ENCODE measurements at places on chromosomes 16 and 17. TPM values are rescaled to one million over a fixed set of nuclear protein-coding genes. Genes with fewer than 3 reads are reported as not detected.

SLC5A10 gene
- not detected for total RNA-seq

NDRG4 gene
- 0.66 TPM for total RNA-seq

HSD17B2 gene
- total RNA-seq, result 4.9 TPM

ZNF23 gene
- total RNA-seq, result 10.2 TPM

PRSS27 gene
- 1.3 TPM for total RNA-seq

MYO18A gene
- 36.6 TPM for total RNA-seq

SLFN5 gene
- 5.2 TPM for total RNA-seq

GRCh38 chr17:59375857-59376256 is 44.4 kb downstream of the YPEL2 start:
- DNase-seq, result no peak

- DNase-seq, result no peak
Measured at GRCh38 chr17:16941072-16942036, 30.6 kb downstream of the TNFRSF13B start.

- DNase-seq, result peak; percentile 21
Measured at GRCh38 chr16:79598348-79599181, 2.0 kb downstream of the MAF start.

GRCh38 chr16:52383119-52383518 is 163.8 kb downstream of the TOX3 start:
- no peak for DNase-seq

GRCh38 chr16:82241469-82242052 is 71.5 kb upstream of the MPHOSPH6 start:
- DNase-seq, result no peak

DNA sequence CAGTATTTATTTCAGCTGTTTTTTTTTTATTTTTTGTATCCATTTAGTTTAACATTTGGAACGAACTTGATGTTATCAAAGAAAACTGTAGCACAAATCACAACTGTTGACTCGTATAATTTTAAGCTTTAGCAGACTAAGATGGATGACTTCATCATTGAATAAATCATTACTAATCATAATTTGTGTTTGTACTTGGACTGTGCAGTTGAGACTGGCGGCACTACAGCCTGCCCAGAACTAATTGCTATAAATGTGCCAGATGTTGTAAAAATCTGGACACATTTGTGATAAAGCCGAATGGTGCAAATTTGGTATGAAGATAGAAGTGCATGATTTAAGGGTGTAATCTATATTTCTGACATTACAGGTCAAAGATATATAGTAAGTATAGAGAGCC is 897.7 kb upstream of the CDH8 start:
- DNase-seq, result no peak

GRCh38 chr16:7185165-7185564 is 147.5 kb upstream of the RBFOX1 start:
- DNase-seq, result no peak

GRCh38 chr17:29111816-29112499 is 68.2 kb downstream of the MYO18A start:
- DNase-seq, result peak; percentile 92

DNA sequence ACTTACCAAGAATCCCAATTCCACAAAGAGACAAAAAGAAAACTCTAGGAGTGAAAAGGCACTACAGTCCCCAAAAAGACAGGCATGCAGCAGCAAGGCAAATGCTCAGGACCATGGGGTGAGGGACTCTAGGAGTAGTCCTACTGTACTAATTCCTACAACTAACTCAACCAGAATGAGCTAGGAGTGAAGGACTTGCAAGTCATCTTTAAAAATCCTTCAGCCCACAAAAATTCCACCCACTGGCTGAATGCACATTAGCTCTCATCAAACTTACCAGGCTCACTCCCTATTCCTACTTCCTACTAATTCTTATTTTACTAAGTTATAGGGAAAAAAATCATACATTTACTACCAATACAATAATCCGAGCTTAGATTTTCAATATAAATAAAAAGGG is 141.7 kb upstream of the C17orf78 start:
- DNase-seq, result no peak

- DNase-seq, result peak; percentile 40
Measured at GRCh38 chr17:46979147-46979863, at the start of gene RPRML. Gene RPRML, minus strand, starts transcription at chr17:46979253. Its CDS starts 246 bp downstream, at chr17:46979007.

DNA sequence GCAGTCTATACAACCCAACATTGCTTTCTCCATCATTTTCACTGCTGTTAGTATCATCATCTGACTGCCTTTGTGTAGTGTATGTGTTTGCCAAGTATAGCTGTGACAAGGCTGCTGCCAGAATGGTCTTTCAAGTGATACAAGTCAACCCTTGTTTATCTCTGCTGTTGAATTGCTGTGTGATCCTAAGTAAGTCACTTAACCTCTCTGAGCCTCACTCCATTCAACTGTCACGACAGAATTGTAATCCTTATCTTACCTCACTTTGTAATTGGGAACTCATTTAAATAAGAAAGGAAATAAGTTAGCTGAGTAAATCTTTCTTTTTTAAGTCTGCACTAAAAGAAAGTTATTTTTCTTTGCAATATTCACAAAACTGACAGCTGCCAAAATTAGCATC is 340.6 kb downstream of the CA10 start:
- no peak for DNase-seq

DNA sequence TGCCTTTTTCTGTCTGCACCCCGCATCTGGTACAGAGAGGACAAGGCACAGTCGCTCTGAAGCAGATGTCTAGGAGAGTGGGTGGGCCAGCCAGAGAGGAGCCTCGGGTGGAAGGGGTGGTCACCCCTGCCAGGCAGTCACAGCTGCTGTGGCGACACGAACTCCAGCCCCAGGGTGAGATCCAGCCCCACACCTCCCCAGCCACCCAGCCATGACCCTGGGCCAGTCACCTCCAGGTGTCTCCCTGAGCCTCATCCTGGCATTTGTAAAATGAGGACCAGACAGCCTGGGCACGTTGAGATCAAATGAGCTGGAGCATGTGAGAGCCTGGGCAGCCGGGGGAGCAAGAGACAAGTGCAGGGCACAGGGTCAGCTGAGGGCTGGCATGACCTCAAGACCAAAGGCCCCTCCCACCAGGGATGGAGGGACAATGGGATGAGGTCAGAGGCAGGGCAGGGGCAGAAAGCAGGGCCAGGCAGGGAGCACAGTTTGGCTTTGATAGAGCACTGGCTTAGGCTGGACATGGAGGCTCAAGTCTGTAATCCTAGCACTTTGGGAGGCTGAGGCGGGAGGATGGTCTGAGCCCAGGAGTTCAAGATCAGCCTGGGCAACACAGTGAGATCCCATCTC is 7.7 kb downstream of the ADAM11 start:
- no peak for DNase-seq

DNA sequence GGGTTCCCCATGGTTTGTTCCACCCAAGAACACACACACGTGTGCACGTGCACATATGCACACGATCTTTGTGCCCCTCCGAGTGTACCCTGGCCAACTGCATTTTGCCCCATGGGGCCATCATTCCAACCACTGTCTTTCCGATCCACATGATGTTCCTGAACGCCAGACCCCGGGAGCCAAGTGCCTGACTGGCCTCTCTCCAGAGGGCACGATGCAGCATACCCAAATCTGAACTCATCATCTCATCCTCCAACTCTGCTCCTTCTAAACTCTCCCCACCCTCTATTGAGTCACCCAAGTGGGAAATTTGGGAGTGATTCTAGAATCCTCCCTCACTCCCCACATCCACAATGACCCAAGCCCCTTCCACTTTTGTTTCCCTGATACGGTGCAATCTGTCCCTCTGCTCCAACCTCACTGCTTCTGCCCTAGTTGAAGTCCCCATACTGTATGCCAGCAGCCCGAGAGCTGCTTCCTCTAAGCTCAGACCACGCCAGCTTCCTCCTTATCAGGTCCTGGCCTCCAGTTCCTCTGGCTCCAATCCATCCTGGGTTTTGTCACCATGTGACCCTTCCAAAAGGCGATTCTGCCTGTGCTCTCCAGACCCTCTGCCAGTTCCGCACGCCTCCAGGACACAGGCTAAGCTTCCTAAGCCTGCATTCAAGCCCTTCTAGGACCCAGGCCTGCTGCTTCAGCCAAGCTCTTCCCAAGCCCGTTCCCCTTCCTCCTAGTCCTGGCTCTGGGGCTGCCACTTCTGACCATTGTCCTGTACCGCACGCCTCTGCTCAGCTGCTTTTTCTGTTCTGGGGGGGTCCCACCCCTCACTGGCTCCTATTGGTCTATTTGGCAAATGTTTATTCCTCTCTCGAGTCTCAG is 10.1 kb upstream of the TMEM208 start:
- no peak for DNase-seq

DNA sequence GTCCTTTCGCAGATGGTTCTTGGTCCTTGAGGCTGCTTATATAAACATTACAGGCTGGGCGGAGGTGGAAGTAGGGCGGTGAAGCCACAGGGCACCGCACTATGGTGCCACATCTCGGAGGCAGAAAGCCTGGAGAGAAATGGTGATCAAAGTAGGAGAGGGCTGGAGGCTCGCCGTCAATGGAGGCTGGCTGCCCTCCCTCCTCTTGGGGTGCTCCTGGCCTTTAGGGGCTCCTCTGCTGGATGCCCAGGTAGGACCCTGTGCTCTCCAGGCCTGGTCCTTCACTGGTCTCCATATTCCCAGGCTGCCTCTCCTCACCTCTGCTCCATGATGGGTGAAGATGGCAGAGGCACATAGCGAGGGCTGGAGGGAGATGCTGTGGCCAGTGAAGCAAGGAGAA is 2.1 kb upstream of the TLCD2 start:
- DNase-seq, result no peak

- DNase-seq, result no peak
Measured at GRCh38 chr17:37512442-37513068, 22.9 kb downstream of the DUSP14 start.

- peak; percentile 61 for DNase-seq
Measured at GRCh38 chr17:66373944-66374817, 71.8 kb downstream of the PRKCA start.

DNA sequence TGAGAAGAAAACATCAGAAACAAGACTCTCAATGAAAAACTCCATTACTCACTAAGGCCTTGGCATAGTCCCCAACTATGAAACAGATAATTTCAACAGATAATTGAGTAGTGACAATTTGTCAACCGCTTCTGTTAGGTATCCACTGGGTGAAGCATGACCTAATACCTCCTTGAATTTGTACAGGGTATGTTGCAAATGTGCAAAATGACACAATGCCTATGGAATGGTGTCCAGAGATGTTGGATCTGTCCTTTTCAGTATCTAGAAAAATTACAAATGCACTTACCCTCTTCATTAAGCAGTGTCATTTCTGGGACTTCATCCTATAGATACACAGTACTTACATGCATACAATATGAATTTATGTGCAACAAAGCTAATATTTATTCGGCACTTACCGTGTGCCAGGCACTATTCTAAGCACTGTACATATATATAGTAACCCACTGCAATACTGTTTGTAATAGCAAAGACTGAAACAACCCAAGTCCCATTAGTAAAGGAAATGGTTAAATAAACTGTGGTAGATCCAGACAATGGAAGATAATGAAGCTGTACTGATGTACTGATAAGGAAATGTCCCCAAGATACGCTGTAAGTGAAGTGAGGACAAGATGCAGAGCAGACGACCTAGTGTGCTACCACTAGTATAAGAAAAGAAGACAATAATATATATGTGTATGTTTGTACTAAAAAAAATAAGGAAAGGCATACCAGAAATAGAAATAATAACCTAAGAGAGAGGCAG is 21.4 kb upstream of the SLC6A4 start:
- DNase-seq, result no peak

DNA sequence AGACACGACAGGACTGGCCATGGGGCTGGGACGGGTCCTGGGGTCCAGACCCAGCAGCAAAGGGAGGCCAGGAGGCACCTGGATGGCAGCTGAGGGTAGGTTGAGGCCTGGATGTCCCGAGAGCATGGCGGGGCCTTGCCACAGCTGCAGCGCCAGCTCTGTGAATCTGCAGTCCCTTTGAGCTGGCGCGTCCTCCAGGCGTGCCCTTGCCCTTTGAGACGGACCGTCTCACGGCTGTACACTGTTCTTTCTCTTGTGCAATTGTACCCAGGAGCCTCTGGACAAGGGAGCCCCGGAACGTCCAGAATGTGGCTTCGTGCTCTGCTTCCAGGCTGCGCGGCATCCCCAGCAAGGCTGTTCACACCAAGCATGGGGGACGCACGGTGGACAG is 69.5 kb upstream of the CIBAR2 start:
- no peak for DNase-seq

- DNase-seq, result no peak
Measured at GRCh38 chr16:29316761-29317183, 89.7 kb downstream of the NPIPB11 start.
